Esophagus (tissue), 2 donors: ENCODE measurements at places on chromosomes 12 and 14. TPM values are rescaled to one million over a fixed set of nuclear protein-coding genes. Genes with fewer than 3 reads are reported as not detected.

Gene PEBP1
- polyA plus RNA-seq, result 202 TPM

Gene GATC
- polyA plus RNA-seq, result 6.3 TPM

Gene TDRD9
- 0.39 TPM for polyA plus RNA-seq

Gene PTPN6
- polyA plus RNA-seq, result 38.3 TPM

Gene TAS2R20
- polyA plus RNA-seq, result 0.07 TPM

Gene SPIC
- 0.09 TPM for polyA plus RNA-seq

Gene DDX51
- polyA plus RNA-seq, result 12.3 TPM

Gene CCDC197
- polyA plus RNA-seq, result not detected

Gene CYP27B1
- polyA plus RNA-seq, result 0.64 TPM

Gene VWF
- 14.8 TPM for polyA plus RNA-seq

Gene NEUROD4
- not detected for polyA plus RNA-seq

Gene LUM
- 7.0 TPM for polyA plus RNA-seq

Gene DCN
- polyA plus RNA-seq, result 152 TPM

Gene ZBTB42
- 5.0 TPM for polyA plus RNA-seq

Gene C3AR1
- polyA plus RNA-seq, result 0.94 TPM

Gene FGF6
- polyA plus RNA-seq, result not detected

Gene TECPR2
- polyA plus RNA-seq, result 3.8 TPM

Gene JPH4
- 0.15 TPM for polyA plus RNA-seq

Gene LRRC9
- under 0.01 TPM for polyA plus RNA-seq

Gene CMA1
- polyA plus RNA-seq, result not detected

Gene OR6C74
- not detected for polyA plus RNA-seq
